Activated CD4-positive, alpha-beta memory T cell treated with anti-CD3 and anti-CD28 coated beads for 36 hours (primary cell): ENCODE measurements at places on chromosomes 7 and 10. TPM values are rescaled to one million over a fixed set of nuclear protein-coding genes. Genes with fewer than 3 reads are reported as not detected.

The UFSP1 gene
- total RNA-seq: 2.0 TPM

The MBL2 gene
- total RNA-seq: not detected

The FFAR4 gene
- total RNA-seq: not detected

The SBDS gene
- 58.3 TPM for total RNA-seq

The SLC16A12 gene
- not detected for total RNA-seq
